ENCODE measurements at places on chromosomes 5 and 9. TPM values are rescaled to one million over a fixed set of nuclear protein-coding genes. Genes with fewer than 3 reads are reported as not detected.

Gene SLC9A3
- total RNA-seq, result 0.91 TPM

GRCh38 chr5:154654486-154655371 lies 100.4 kb upstream of the LARP1 start:
- no peak for DNase-seq

GRCh38 chr9:127213859-127214258 lies 50.7 kb upstream of the GARNL3 start:
- no peak for DNase-seq

Gene F12
- not detected for total RNA-seq

GRCh38 chr5:99032234-99033013 lies 103.6 kb upstream of the CHD1 start:
- DNase-seq, result peak; percentile 47

GRCh38 chr9:567128-567746 lies 274.3 kb upstream of the DMRT1 start:
- no peak for DNase-seq

DNA sequence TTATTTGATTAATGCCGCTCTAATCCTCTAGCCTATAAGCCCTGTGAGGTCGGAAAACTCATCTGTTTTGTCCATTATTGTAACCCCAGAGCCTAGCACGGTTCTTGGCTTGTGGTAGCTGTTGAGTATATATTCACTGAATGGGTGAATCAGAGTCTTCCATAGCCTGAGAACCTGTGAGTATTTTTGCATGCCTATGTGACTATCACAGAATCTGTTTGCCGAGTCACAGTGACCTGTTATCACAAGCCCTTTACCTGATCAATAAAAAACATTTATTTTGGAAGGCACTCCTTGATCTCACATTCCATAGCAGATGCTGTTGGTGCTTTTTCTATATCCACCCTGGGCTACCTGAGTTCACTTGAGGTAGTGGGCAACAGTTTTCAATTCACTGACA lies 125.0 kb upstream of the STC2 start:
- DNase-seq, result no peak

Gene RNF38
- total RNA-seq, result 20.1 TPM

Gene BARX1
- total RNA-seq, result not detected

Gene FRMD3
- 93.2 TPM for total RNA-seq

Gene ABCA1
- 12.1 TPM for total RNA-seq

- DNase-seq, result no peak
These were observed 52.7 kb downstream of the ALG2 start for GRCh38 chr9:99169086-99169485.

GRCh38 chr9:135741276-135742219 lies 39.6 kb downstream of the KCNT1 start:
- no peak for DNase-seq

- no peak for DNase-seq
These were observed 88.2 kb upstream of the FAM174A start for GRCh38 chr5:100446879-100447430.

GRCh38 chr5:137753691-137754187 lies 424 bp downstream of the HNRNPA0 start:
- peak; percentile 80 for DNase-seq

GRCh38 chr5:154162539-154163151 lies 27.9 kb upstream of the GALNT10 start:
- DNase-seq, result no peak

DNA sequence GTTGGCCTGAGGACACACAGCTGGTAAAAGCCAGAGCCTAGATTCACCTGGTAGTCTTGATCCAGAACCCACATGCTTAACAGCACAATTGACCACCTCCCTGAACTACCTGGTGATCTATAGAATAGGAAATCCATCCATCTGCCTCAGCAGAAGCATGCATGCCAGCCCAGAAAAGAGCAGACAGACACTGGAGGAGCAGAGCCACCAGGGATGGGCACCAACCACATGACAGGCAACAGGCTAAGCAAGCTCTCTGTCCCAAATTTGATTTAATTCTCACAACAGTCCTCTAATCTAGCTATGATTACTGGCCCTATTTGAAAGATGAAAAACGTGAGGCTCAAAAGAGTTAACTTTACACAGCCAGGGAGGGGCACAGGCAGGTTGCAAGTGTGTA lies 208.1 kb downstream of the SPOCK1 start:
- no peak for DNase-seq

DNA sequence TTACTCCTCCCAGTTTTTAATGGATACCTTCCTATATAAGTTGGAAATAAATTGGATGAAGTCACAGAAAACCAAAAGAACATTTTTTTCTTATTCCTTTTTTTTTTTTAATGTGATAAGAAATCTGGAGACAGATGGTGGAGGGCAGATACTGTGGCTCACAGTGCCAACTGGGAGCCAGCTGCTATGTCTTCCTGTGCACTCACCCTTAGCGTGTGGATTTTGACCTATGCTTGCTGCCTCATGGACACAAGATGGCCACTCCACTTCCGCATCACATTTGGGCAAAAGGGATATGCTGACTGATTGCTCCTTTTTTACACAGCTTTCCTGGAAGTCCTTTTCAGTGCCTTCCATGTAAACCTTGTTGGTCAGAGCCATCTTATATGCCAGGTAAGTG lies 342.6 kb downstream of the MAN2A1 start:
- no peak for DNase-seq

DNA sequence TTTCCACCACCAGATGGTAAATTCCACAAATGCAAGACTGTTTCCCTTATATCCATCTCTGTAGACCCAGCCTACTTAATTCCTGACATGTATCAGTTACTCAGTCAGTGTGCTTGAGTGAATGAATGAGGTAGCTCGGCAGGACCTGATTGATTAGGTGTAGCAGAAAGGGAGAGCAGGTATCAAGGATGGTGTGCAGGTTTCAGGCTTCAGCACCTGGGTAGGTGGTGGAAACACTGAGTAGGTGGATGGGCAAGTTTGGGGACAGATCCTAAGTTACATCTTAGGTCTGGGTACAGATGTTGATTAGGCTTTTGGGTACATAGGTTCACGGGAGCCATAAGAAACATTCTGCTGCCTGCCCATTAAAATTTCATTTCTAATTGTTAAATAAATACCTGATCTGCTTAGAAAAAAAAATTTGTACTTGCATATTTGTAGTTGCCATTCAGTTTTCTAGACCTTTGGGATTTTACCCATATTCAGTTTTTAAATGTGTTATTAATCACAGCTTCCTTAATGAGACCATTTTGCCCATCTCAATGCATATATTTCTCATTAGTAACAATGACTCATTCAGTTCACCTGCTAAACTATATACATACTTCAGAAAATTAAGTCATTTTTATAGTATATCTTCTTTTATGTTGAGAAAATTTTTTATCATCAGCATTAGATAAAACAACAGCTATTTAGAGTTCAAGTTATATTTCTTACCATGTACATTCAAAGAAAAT lies 111.8 kb downstream of the INIP start:
- no peak for DNase-seq

Gene AHRR
- total RNA-seq, result 1.8 TPM

GRCh38 chr5:4348919-4349318 lies 753.3 kb downstream of the IRX1 start:
- no peak for DNase-seq

Gene KIAA0825
- total RNA-seq, result 1.5 TPM

Gene CLIC3
- 2.7 TPM for total RNA-seq

DNA sequence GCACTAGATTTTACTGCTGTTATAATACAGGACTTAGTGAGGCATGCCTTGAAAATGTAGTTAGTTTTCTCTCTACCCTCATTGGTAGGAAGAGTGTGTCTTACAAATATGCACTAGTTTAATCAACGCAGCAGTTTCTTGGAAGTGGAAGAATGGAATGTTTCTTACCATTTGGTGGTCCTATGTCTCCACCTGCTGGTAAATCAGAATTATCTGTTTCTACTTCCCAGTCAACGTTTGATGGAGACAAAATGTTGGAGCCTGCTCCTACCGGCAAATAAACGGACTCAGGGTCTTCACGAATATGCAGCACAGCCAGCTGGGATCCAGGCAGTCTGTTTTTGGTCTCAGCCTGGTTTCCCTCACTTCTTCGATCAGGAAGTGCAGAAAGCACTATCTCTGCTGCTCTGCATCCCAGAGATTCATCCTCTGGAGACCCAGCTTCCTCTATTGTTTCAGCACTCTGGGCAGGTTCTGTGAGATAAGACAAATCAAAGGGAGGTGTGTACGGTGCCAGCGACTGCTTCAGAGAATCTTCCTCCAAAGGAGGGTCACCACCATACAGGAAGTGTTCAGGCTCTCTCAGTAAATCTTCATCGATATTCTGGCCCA lies 59.5 kb upstream of the PCA3 start:
- no peak for DNase-seq

- DNase-seq, result no peak
These were observed 1.1 kb upstream of the MAN2A1 start for GRCh38 chr5:109688630-109688969.

GRCh38 chr9:136787690-136788400 lies 3.3 kb upstream of the TMEM141 start:
- DNase-seq, result peak; percentile 75

DNA sequence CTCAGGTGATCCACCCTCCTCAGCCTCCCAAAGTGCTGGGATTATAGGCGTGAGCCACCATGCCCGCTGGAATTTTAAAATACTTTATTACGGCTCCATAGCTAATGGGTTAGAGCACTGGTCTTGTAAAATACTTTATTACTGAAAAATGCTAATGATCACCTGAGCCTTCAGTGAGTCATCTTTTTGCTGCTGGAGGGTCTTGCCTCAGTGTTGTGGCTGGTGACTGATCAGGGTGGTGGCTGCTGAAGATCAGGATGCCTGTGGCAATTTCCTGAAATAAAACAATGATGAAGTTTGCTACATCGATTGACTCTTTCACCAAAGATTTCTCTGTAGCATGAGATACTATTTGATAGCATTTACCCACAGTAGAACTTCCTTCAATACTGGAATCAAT lies 26.0 kb upstream of the GNE start:
- DNase-seq, result no peak

GRCh38 chr9:96026655-96027213 lies 151.2 kb downstream of the ERCC6L2 start:
- DNase-seq, result no peak

GRCh38 chr9:365436-365835 lies 150.8 kb downstream of the DOCK8 start:
- no peak for DNase-seq

- DNase-seq, result no peak
These were observed 2.0 kb downstream of the KCNN2 start for GRCh38 chr5:114363837-114364236.

Gene BHMT
- 0.11 TPM for total RNA-seq

Gene NMUR2
- not detected for total RNA-seq

- no peak for DNase-seq
These were observed 179.9 kb downstream of the PCSK1 start for GRCh38 chr5:96253140-96253539.

Gene AGXT2
- total RNA-seq, result not detected

All from Right ventricle myocardium superior (tissue), 1 donor.